ENCODE measurements at places on chromosomes 1 and 21.

- DNase-seq: no peak
These were observed 1.2 kb downstream of the AK5 start for GRCh38 chr1:77282866-77283539.

DNA sequence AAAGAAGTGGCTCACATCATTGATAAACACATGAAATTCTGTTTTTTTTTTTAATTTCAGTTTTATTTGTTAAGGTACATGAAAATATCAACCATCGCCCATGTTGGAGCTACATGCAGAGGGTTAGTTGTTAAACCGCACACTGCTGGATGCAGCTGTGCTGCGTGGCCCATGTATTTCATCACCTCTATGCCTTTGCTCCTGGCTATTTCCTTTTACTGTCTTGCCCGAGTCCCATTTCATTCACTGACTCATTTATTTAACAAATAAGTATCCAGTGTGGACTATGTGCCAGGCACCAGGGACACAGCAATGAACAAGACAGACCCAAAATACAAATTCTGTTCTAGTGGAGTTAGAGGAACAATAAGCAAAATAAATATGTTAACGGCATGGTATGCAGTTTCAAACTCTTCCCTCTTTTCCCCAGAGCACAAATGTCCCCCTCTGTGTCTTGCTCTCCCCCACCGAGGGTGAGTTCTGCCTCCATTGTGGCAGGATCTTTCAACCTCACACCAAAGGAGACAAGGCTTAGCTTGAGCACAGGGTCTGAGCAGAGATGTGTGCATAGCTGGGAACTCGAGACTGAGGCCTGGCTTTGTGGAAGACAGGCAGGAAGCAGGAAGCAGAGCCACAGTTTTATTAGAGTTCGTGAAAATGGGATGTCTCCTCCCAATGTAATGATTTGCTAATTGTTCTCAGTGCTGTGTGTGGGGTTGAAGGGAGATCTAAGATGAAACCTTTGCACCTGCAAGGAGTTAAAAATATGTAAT lies 44.6 kb downstream of the MAN1C1 start:
- DNase-seq: no peak

DNA sequence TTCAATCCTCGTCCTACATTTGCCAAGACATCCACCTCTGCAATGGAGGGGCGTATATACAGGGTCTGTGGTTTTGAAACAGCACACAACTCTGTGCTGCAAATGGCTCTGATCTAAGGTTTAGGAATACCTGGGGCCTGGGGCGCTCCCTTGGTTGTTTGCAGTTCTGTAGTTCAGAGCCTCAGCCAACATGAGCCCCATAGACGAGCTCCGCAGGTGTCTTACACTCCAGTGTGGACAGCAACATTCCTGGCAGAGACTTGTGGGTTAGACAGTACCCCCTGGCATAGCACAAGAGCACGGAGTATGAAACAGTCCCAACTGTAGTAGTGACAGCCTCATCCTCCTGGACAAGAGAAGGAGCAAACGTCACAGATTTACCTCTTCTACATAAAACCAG lies 120.3 kb upstream of the BARHL2 start:
- no peak for DNase-seq

DNA sequence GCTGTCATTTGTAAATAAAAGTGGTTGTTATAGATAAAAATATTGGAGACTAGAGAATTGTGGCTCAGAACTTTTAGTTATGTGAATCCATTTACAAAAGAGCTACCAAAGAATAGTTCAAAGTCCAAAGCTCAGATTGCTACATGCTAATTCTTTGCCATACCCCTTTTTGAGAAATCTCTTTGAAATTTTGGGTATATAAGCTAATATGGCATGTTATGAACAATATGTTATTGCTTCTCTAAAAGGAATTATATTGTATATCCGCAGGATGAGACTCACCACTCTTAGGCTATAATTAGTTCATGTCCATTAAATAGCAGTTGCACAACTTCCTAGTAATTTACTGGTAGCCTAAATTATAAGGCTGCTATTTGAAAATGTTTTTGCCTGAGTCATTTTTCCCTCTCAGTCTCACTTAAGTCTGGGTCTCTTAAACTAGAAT lies 178.0 kb downstream of the ZNF281 start:
- DNase-seq: no peak

DNA sequence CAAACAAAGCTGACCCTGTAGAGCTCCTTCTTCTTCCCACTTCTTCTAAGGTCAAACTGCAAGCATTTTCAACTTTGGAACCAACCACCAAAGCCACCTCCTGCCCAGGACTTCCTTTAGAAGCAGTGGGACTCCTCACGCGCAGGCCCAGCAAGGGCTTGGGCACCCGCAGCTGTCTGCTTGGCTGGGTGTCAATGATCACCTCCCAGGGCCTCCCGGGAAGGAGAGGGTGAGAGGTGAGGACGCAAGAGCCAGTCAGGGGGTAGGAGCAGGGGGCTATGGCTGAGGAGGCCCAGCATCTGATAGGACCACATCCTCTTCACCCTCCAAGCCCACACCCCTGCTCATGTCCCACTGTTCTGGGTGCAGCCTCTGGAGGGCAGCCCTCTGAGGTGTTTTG lies 10.2 kb downstream of the KLHL21 start:
- DNase-seq: no peak

DNA sequence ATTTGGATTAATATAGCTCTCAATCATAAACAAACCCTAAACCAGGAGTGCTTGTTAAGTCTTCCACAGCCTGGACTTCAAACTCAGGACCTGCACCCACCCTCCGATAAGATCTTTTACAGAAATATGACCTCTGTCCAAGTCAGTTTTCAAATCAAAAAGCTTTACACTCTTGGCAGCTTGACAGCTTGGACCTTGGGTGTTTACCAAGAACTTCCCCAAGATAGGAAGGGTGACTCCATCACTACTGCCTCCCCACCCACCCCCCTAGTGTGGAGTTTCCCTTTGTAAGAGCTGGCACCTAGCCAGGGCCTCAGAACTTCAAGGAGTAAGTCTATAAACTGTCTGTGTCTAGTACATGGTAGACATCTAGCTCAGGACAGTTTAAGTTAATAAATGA lies 9.6 kb downstream of the BCAR3 start:
- DNase-seq: no peak

GRCh38 chr21:35075546-35075945 lies 26.4 kb upstream of the RUNX1 start:
- DNase-seq: no peak

GRCh38 chr1:88514544-88515060 lies 169.5 kb upstream of the PKN2 start:
- no peak for DNase-seq

DNA sequence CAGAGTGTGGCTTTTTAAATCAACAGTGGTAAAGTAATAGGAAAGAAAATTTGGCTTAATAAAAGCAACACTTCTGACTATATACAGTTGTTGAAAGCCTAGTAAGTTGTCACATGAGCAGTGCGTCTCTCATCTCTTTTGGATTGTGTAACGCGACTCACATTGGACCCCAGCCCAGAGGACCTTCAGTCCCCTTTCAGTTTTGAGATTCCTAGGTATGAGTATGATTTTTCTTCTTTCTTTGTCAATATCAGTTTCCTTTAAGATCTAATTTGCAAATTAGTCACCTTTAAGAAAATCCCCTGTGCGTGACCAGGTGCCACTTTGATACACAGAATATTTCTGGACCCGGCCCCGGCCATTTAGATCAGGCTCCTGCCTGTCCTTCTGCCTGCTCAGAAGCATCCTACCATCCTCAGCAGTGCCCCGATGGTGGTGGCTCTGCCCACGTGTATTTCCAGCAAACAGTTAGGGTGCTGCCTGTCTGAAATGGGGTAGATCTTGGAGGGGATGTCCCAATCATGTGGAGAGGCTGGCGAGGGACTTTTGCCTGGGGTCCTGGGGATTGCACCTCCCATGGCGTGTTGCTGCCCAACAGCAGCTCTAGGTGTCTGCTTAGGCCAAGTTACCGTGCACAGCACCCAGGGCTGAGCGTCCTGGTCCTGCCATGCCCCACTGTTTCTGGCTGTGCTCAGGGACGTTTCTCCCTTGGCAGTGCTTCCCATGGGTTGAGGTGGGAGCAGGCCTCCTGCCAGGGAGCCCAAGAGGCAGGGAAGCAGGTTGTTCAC lies 21.1 kb downstream of the SNAP47 start:
- DNase-seq: no peak

DNA sequence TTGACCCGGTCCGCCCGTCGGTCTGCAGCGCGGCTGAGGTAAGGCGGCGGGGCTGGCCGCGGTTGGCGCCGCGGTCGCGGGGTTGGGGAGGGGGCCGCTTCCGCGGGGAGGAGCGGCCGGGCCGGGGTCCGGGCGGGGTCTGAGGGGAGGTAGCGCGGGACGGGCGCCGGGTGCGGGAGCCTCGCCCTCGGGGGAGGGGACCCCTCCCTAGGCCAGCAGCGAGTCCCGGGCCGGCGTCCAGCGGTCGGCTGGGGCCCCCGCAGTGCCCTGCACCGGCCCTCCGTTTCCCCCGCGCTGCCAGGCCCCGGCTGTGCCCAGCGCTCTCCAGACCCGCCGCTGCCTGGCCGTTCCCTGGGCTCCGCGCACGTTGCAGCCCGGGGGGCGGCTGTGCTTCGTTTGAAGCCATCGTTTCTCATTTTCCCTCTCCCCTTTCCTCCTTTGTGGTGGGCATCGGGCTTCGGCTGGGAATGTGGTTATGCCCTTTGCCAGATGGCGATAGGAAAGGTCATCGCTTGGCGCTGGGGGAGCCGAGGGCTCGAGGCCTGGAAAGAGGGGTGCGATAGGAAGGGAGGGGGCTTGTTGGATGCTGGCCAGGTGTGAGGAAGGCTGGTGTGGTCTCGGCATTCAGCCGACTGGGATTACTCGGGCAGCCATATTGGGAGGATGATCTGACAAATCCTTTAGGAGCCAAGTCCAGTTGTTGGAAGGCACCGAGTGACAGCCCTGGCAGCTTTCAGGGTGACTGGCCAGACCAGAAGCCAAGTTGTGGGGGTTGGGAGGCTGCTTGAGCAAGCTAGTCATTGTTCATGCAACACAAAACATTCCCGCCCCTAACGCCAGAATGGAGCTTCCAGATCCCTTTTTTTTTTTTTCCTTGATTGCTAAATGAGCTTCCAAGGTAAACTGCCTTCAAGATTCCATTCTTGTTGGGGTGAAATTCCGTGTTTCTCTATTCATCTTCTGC lies 753 bp downstream of the KIF1B start:
- no peak for DNase-seq

DNA sequence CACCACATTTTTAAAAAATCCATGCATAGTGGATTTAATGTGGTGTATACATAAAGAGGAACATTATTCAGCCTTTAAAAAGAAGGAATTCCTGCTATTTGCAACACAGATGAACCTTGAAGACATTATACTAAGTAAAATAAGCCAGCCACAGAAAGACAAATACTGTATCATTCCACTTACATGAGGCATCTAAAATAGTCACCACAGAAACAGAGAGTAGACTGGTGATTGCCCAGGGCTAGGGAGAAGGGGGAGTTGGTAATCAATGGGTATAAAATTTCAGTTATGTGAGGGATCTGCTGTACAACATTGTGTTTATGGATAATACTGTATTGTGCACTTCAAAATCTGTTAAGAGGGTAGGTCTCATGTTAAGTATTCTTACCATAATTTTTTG lies 10.0 kb downstream of the FAM163A start:
- DNase-seq: no peak

GRCh38 chr1:24903955-24904730 lies 25.9 kb downstream of the RUNX3 start:
- DNase-seq: no peak

- no peak for DNase-seq
These were observed 1.2 kb upstream of the LHX8 start for GRCh38 chr1:75132812-75133619.

DNA sequence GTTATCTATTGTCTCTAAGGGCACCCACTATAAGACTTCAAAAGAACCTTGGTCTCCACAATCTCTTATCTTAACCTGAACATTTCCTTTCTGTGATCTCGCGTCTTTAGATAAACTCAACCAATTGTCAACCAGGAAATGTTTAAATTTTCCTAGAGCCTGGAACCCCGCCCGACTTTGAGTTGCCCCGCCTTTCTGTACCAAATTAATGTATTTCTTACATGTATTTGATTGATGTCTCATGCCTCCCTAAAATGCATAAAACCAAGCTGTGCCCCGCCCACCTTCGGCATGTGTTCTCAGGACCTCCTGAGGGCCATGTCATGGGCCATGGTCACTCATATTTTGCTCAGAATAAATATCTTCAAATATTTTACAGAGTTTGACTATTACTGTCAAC lies 5.9 kb upstream of the CXADR start:
- DNase-seq: no peak

DNA sequence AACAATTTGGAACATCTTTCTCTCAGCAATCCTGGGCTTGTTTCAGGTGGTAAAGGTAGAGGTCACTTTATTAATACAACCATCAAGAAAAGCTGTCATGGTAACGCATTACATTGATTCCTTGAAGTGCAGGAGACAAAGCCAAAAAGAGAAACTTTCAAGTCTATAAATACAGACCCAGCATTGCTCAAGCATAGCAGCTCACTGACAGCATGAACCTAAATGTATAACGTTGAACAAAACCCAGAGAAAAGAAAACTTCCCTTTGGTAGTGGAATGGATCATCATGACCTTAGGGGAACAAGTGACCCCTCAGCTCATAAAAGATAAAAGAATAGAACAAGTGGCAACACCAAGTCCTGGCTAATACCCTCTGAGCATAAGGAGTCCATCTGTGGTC lies 332.2 kb downstream of the NTNG1 start:
- DNase-seq: no peak

DNA sequence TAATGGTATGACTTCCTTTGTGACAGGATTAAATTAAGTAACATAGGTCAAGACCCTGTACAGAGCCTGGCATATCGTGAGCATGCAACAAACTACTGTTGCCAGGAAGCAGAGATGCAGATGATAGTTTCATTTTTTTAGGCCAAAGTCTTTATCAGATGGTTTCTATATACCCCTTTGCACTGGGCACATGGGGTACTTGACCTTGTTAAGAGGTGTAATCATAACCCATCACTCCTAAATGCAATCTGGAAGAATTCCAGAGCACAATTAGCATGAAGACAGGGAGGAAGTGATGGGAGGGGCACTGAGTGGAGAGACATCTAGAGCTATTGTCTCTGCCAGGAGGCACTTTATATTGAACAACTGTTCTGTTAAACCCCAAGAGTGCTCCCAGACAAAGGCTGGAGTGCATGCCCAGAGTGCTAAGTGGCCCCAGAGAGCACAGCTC lies 22.1 kb downstream of the ZBTB17 start:
- no peak for DNase-seq

DNA sequence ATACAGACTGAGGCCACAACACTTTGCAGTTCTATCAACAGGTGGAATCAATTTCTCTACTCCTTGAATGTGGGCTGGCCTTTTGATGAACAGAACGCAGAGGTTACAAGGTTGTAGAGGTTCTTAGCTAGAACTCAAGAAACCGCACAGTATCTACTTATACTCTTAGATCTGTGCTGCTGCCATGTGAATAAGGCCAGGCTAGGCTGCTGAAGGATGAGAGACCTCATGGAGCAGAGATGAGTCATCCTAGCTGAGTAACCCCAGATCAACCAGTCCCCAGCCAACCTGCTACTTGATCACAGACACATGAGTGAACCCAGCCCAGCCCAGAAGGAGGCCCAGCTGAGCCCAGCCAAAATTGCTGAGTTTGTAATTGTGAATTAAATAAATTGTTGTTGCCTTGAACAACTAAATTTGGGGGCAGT lies 35.3 kb upstream of the BCAR3 start:
- no peak for DNase-seq

Measured in KG1 (cell line).